ENCODE measurements at places on chromosomes 4 and X. TPM values are rescaled to one million over a fixed set of nuclear protein-coding genes. Genes with fewer than 3 reads are reported as not detected.

- no peaks in the 10 kb centered on the region for H3K27me3 ChIP-seq
- H3K27ac ChIP-seq = no peak overlapping the region
- H3K4me3 ChIP-seq = no peak overlapping the region
- H3K36me3 ChIP-seq = no peaks in the 10 kb centered on the region
- no peaks in the 10 kb centered on the region for H3K4me1 ChIP-seq
Measured at GRCh38 chr4:182286035-182286434, 42.8 kb downstream of the TENM3 start.

DNA sequence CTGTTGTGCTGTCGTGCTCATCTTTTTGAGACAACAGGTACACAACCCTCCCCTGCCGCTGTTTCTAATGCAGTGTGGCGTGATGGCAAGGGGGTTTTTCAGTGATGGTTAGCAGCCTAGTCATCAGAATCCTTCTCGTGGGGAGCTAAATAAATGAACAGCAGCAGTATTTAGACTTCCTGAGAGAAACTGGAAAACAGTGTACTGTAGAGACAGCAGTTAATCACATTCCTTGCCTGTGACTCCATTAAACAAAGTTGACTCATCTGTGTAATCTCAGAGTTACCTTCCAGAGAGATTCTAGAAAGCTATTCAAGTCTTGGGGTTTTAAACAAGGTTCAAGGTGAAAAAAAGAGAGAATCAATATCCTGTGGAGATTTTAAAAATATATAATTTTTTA lies 1753.2 kb upstream of the PCDH7 start:
- no peak for DNase-seq
- H3K36me3 ChIP-seq = no peaks in the 10 kb centered on the region
- H3K4me1 ChIP-seq = no peaks in the 10 kb centered on the region
- no peak overlapping the region for H3K4me3 ChIP-seq
- no peak overlapping the region for H3K27ac ChIP-seq
- no peaks in the 10 kb centered on the region for H3K27me3 ChIP-seq

DNA sequence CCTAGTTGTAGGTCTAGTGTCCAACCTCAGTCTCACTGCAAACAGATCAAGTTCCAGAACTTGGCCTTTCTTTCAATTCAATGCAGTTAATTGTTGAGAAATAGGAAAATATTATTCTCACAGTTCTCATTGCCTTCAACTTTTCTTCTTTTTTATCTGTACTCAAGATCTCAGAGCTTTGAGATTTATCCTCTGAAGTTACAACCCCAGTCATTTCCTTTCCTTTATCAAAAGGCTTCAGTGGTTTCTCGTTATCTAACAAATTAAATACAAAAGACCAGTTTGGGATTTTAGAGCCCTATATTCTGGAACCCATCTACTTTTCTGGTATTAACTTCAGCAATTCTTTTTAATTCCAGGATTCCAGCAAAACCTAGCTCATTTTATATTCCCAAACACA lies 130.2 kb downstream of the TMA16 start:
- peaks cover 5% of the 10 kb centered on the region for H3K36me3 ChIP-seq
- H3K4me3 ChIP-seq = peak overlapping the region; percentile 31
- no peaks in the 10 kb centered on the region for H3K27me3 ChIP-seq
- peaks cover 5% of the 10 kb centered on the region for H3K4me1 ChIP-seq

DNA sequence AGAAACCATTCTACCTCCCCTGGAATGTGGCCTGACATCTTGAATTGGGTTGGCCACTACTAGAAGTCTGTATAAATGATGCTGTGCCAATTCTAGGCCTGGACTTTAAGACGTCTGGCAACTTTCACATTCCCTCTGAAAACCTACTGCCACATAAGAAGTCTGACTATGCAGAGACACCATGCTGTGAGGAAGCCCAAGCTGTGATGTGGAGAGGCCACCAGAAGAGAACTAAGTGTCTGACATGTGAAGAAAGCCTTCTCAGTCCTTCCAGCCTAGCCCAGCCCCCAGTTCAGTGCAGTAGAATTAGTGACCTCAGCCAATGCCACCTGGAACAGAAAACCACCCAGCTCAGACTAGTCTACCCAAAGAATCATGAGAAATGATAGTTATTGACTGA lies 24.2 kb upstream of the FAM9C start:
- peaks cover 11% of the 10 kb centered on the region for H3K36me3 ChIP-seq
- H3K4me1 ChIP-seq = peaks cover 29% of the 10 kb centered on the region
- no peak overlapping the region for H3K27ac ChIP-seq
- no peak for DNase-seq
- no peak overlapping the region for H3K4me3 ChIP-seq
- H3K27me3 ChIP-seq = peaks cover 28% of the 10 kb centered on the region

DNA sequence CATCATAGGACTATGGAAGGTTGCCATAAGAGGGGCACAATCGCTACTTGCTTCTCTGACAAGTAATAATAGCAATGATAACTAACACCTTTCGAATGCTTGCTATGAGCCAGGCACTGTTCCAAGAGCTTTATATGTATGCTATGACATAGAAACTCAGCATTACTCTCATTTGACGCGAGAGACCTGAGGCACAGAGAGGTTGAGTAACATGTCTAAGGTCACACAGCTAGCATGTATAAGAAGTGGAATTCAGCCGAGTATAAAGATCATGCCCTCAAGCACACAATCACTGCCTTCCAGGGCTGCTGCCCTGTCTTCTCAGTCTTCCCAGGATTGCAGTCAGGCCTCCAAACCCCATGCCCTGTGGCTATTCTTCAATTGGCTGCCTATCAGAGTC lies 19.5 kb downstream of the PJA1 start:
- no peak for DNase-seq
- H3K4me1 ChIP-seq = no peaks in the 10 kb centered on the region
- H3K27ac ChIP-seq = no peak overlapping the region
- peaks cover 21% of the 10 kb centered on the region for H3K27me3 ChIP-seq
- no peak overlapping the region for H3K4me3 ChIP-seq

DNA sequence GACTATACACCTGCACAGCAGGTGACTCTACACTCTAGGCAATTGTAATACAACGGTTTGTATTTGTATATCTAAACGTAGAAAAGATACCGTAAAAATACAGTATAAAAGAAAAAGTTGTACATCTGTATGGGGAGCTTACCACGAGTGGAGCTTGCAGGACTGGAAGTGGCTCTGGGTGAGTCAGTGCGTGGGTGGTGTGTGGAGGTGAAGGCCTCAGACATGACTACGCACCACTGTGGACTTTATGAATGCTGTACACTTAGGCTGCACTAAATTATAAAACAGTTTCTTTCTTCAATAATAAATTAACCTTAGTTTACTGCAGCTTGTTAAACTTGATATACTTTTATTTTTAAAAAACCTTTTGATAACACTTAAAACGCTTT lies 85.0 kb upstream of the FAT1 start:
- no peak overlapping the region for H3K27ac ChIP-seq
- DNase-seq = no peak
- H3K27me3 ChIP-seq = no peaks in the 10 kb centered on the region
- no peak overlapping the region for H3K4me3 ChIP-seq

PAK3 gene
- total RNA-seq = 1.1 TPM
